Memory B cell (primary cell): ENCODE measurements at places on chromosomes 11 and 22.

DNA sequence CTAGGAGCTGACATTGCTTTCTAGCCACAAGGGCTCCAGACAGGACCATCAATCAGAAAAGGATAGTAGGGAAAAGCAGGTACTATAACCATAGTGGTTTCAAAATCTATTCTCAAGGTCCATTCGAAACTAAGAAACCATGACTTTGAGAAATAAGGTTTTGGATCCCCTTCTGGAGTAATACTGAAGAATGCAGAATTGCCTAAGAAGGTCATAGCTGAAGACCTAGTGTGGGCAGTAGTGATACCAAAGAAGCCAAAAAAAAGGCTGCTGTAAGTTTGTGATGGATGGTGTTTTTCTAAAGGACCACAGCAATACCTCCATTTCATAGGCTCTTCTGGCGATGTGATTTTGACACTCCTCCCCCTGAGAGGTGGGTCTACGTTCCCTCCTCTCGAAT is 163.1 kb downstream of the MAML2 start:
- DNase-seq: no peak

- no peak for DNase-seq
These were observed 189.0 kb upstream of the NARS2 start for GRCh38 chr11:78763664-78764063.

DNA sequence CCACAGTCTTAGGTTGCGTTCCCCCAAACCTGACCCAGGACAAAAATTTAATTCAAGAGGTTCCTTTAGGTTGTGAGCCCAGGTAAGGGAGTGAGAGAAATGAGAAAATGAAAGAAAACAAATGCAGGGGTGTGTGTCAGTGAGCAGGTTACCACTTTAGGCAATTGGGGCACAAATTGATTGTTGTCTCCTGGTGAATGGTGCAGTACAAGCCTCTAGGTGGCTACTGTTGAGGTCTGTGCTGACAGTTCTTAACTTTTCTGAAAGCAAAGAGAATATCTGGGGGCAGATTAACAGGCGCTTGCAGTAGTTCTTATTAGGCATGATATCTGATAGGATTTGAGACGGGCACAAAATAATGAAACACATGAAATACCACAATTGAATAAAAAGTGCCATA is 894.6 kb downstream of the FAM181B start:
- DNase-seq: no peak

GRCh38 chr11:8192896-8193209 is 24.0 kb upstream of the RIC3 start:
- DNase-seq: no peak

DNA sequence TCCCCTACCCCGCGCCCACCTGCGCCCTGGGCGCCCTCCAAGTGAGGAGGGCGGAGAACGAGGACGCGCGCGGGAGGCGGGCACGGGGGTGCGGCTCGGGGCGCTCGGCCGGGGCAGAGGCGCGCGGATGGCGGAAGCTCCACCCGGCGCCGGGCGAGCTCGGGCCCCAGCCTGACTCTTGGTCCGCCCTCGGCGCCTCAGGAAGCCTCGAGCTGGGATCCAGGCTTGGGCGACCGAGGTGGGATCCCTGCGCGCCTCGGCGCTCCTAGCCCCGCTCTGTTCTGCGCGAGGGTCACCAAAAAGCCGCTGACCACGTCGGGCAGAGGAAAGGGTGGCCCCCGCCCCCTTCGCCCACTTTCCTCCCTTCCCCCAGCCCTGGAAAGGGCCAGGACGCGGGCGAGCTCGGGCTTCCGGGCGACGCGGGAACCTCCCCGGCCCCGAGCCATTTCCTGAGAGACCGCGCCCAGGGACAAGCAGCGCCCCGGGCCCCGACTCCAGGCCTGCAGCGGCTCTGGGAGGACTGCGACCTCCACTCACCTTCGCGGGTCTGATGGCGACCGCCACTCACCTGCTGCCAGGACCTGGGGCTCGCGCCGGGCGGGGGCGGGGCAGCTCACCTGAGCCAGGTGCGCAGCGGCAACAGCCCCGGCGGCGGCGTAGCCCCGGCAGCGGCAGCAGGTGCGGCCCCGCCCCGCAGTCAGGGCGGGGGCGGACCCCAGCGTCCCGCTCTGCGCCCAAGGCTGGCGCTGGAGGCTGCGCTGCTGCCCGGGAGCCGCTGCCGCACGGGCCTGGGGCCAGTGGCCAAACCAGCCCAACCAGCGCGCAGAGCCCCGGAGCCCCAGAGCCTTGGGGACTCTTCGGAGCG is 2.2 kb upstream of the SIGIRR start:
- no peak for DNase-seq

DNA sequence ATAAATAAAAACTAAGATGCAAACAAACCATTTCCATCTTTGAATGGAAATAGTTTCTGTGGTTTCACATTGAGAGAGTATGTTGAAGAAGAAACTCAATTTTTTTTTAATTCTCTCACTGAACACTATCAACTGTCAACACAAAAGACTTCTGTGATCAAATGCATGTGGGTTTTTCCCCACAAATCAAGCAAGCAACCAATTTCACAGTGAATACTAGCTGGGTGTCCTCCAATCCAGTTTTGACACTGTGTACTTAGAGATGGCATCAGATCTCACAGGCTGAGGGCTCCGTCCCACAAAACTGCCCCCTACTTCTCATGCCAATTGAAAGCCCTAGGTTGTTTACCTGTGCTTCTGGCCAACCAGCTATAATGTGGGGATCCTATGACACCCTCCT is 34.5 kb downstream of the CTSC start:
- DNase-seq: no peak

- no peak for DNase-seq
These were observed 679.6 kb downstream of the NTM start for GRCh38 chr11:132050049-132050448.

DNA sequence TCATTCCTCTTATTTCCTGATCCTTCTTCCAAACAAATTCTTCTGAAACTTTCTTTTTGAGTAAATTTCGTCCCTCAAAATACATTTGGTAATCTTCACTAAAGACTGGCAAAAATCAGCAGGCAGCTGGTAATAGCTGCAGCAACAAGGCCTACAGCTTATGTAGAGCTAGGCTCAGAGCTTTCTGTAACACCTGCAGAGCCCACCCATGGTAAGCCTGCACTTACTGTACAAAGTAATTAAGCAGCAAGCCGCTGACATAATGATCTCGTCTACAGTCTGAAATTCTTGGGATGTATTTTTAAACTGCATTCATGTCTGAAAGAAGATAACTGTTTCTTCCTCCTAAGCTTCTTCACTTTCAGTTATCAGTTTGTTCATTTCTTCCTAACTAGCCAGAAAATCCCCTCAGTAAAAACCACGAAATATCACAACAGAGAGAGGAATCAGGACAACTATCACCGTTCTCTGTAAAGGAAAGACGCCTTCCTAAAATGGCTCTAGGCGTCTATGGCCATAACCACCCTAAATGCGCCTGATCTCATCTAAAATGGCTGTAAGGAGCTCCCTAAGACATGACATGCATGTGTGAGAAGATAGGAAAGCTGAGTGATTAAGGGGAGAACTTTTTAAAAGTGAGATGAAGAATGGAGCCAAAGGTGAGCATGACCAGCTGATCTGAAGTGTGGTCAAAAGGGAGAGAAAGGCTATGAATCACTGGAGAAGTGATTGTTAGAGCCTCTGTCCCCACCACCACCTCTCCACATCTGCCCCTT is 56.2 kb downstream of the DENND5A start:
- DNase-seq: no peak

DNA sequence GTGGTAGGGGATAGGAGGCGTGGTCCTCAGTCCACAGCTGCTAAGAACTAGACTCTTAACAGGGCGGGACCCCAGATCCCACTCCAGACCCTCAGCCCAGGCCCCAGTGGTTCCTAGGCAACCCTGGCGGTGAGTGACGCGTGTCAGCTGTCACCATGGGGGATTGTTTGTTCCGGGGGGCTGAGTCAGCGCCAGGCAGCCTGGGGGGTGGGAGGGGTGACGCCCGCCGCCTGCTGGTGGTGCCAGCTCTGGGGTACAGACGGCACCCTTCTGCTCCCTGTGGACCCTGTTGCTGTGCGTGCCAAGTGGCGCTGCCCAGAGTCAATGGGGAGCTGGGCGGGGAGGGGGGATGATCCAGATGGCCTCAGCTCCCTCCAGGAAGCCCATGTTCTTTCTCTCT is 2.5 kb downstream of the CNIH2 start:
- DNase-seq: no peak

DNA sequence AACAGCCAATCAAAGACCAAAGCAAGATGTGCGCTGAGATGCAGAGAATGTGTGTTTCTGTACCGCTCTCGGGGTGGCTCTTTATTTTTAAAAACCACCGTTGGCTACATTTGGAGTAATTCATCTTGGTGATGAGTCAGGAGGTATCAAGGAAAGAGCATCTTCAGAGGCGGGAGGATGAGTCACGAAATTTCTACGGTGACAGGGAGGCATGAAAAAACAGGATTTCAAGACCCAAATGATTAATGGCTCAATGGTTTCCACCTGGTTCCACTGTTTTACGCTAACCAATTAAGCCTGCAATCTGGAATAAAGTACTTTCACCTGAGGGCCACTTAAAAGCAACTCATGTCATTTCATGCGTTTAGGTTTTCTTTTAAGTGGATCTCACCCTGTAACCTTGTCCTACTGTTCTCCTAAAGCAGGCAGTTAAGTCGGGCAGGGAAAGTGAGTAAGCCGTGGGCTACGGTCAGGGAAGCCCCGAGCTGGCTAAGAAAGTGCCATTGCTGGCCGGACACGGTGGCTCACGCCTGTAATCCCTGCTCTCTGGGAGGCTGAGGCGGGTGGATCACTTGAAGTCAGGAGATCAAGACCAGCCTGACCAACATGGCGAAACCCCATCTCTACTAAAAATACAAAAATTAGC is 74.6 kb downstream of the CELSR1 start:
- no peak for DNase-seq

- DNase-seq: no peak
These were observed 162.2 kb upstream of the NECTIN1 start for GRCh38 chr11:119891055-119891768.

DNA sequence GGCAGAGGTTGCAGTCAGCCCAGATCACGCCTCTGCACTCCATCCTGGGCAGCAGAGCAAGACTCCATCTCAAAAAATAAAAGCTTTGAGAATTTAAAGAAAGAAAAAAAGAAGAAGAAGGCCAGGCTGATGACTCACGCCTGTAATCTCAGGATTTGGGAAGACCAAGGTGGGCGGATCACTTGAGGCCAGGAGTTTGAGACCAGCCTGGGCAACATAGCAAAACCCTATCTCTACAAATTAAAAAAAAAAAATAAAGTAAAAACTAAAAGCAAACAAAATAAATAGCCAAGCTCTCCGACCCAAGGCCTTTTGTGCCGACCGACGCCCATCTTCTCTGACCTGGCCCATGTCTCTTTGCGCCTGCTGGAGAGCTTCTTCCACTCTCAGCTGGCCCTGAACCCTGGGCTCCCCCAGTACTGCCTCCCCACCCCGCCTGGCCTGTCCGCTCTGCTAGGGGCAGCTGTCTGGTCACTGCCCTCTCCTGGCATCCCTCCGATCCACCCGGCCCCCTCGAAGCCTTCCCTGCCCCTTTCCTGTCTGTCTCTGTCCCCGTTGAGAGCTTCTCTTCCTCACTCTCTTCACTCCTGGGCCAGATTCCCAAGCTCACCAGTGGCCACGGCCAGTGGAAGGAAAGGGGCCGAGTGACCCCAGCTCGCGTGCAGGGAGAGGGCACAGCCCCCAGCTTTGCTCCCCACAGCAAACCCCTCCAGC is 4.8 kb upstream of the LSP1 start:
- no peak for DNase-seq

DNA sequence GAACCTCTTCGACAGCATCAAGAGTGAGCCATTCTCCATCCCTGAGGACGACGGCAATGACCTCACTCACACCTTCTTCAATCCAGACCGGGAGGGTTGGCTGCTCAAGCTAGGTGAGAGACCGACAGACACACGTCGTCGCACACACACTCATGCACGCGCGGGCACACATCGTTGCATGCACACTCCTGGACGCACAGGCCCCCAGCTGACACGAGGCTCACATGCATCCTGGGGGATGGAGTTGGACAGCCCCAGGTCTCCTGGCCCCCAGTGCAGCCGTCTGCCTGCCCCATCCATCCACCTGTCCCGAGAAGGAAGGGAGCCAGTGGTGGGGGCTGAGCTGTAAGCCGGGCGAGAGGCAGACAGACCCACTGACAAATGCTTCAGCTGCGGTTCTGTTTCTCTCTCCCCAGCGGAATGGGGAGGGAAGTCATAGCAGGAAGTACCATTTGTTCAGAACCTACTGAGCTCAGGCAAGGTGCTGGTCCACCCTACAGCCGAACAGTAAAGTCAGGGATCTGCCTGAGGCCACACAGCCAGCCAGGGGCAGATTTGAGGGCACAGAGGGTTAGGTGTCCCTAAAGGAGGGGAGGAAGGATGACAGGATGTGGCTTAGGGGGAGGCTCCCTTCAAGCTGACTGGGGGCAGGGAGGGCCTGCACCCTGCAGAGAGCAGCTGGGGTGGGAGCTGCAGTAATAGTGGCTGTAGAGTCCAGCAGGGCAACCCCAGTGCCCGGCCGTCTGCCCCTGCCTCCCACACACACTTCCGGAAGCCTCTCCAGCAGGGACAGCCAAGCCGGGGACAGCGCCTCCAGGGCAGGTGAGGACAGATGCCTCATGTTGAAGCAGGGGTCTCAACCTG is 27.1 kb downstream of the CYTH4 start:
- no peak for DNase-seq

DNA sequence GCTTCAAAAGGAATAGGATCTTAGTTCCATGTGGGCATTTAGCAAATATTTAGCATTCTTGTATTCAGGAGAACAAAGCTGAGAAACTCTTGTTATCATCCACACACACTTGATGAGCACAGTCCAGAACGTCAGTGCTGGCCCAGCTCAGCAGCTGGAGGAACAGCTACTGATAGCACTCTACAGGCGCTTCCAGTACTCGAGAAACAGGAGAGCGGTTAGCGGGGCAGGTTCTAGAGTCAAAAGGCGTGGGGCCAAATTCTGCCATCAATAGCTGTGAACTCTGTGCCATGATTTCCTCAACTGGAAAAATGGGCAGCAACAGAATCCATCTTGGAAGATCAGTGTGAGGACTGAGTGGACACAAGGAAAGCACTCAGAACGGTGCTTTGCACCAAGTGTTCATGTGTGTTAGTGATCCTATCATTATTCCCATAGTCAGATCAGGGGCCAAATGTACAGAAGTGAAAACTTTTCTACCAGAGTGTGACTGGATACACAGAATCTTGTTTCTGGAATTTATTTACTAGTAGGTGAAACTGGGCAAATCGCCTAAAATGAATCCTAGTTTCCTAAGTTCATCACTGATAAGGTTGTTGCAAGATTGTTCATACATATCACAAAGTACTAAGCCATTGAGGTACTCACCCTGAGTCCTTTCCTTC is 3.2 kb downstream of the JOSD1 start:
- DNase-seq: no peak

GRCh38 chr22:27487600-27488452 is 313.7 kb downstream of the MN1 start:
- no peak for DNase-seq

DNA sequence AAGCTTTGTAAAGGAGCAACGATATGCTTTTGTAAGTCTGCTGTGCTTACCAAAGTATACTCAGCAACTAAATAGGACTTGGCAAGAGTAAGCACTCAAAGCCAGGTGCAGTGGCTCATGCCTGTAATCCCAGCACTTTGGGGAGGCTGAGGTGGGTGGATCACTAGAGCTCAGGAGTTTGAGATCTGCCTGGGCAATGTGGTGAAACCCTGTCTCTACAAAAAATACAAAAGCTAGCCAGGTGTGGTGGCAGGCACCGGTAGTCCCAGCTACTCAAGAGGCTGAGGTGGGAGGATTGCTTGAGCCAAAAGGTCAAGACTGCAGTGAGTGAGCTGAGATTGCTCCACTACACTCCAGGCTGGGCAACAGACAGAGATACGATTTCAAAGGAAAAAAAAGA is 67.5 kb downstream of the PAK1 start:
- DNase-seq: no peak

- DNase-seq: no peak
These were observed 2.6 kb downstream of the PPP1R14B start for GRCh38 chr11:64244107-64244506.
